ENCODE measurements at places on chromosomes 7 and 10.

DNA sequence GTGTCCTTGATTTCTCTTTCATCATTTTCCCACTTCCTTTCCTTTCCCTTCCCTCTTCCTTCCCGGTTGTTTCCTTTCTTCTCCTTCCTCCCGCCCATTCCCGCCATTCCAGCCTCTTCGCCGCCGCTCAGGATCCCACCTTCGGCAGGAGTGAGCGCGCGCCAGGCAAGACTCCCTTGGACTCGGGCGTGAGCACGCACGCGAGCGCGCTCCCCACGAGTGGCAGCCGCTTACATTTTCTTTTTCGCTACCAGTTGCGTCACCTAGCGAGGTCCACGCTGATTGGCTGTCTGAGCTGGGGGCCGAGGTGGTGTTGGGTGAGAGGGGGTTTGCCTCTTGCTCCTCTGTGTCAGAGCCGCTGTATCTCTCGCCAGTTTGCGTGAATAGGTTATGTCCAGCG, 11.8 kb downstream of the ZAN start:
- no peak for DNase-seq

DNA sequence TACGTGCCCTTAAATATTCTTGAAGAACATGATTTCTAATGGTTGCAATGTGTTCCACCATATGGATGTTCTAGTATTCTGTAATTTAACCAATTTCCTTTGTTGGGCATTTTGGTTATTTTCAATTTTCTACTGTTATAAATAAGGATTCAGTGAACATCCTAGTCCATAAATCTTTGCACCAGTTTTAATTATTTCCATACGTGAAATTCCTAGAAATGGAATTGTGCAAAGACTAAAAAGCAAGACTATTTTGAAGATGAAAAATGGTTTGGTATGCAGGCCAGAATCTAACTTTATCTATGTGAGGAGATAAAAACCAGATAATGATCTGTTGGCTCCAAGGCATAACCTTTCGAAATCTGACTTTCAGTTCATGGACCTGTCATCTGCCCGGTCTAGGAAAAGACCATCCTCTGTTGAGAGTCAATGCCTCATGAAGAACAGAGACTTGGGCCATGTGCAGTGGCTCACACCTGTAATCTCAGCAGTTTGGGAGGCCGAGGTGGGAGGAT, 633.2 kb upstream of the NRP1 start:
- no peak for DNase-seq

- no peak for DNase-seq
Observed at GRCh38 chr7:101602484-101603241, 26.4 kb downstream of the MYL10 start.

DNA sequence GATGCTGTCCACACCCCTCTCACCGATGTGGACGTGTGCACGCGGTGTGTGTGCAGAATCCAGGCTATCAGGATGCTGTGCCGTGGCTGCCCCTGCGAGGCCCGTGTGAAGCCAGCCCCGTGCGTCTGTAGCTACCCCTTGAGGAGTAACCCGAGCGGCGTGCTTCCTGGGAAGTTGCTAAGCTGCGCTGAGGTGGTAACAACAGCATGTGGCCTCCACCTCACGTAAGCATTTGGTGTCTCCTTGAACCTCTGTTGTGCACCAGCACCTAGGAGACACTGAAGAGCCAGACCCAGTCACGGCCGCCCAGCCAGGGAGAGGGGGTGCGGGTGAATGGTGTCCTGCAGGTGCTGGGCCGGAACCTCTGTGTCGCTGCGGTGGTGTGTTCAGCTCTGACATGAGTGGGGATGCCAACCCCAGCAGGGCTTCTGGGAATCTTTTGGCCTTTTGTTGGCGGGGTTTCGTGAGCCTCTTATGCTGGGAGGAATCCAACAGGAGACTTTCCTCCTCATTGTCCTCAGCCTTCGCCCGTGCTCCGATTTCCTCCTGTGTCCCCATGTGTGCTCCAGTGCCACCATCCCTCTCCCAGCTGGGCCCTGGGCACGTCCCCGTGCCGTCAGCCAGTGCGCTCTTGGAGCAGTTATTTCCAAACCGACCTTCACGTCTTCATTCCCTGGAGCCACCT, 60.4 kb downstream of the DNAJB6 start:
- DNase-seq = no peak

GRCh38 chr7:44217223-44217714, 16.5 kb downstream of the YKT6 start:
- DNase-seq = no peak

GRCh38 chr7:70240873-70241272, 642.6 kb downstream of the AUTS2 start:
- DNase-seq = no peak

DNA sequence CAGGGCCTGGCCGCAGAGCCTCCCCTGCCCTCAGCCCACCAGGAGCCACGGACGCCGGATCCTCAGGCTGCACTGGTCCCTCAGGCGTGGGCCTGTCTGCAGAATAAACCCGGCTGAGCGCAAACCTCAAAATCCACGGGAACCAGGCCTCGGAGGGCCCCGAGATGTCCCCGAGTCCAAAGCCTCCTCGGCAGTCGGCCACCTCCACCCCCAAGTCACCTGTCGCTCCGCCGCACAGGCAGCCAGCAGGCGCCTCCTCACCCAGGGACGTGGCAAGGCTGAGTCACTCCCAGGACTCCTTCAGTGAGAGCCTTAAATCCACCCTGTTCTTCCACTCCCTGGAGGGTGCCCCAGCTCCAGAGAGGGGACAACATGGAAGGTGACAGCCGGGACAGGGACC, 33.2 kb downstream of the STK32C start:
- DNase-seq = no peak

DNA sequence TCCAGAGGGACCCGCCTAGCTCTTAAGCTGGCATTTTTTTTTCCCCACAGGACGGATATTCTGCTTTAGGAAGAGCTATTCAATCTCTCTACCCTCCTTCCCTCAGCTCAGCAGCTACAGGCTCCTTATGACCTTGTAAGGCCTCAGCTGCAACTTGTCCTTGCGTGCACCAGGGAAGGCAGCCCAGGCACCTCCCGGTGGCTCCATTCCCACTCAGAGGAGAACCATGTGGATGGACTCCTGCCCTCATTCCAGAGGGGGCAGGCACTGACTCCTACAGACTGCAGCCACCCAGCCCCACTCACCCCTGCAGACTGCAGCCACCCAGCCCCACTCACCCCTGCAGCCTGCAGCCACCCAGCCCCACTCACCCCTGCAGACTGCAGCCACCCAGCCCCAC, 73.7 kb downstream of the ITIH5 start:
- no peak for DNase-seq

DNA sequence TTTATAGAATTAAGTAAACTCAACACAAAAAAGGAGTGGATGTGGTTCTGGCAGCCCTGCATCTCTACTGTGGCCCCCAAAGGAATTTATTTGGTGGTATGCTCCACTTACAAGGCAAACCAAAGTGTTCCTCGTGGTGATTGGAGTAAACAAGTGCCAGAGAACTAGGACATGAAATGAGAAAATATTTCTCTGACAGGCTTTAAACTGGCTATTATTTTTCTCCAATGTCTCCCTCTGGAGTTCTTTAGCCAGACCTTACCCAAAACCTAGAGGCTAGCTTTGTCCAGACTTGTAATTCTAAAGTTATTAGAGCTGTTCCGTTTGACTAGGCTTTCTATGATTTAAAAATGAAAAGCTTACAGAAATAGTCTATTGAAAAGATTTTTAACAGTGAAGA, 990.1 kb downstream of the CNTNAP2 start:
- no peak for DNase-seq

GRCh38 chr10:1978584-1978983, 241.3 kb upstream of the ADARB2 start:
- no peak for DNase-seq

DNA sequence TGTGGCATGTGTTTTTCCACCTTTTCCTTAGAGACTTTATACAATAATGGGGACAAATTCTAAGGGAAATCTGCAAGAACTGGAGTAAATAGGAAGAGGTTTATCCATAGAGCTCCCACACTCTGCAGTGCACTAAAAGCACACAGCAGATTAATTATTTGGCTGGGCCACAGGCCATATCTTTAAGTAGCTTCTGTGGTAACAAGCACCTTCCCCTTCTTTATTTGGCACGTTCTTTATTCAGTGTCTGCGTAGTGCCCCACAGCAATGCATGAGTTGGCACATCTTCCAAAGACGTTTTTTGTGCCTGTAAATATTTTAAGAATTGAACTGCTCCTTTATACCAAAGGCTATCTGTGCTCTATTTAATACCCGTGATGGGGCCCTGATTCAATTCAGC, 104.9 kb upstream of the MBL2 start:
- DNase-seq = no peak

DNA sequence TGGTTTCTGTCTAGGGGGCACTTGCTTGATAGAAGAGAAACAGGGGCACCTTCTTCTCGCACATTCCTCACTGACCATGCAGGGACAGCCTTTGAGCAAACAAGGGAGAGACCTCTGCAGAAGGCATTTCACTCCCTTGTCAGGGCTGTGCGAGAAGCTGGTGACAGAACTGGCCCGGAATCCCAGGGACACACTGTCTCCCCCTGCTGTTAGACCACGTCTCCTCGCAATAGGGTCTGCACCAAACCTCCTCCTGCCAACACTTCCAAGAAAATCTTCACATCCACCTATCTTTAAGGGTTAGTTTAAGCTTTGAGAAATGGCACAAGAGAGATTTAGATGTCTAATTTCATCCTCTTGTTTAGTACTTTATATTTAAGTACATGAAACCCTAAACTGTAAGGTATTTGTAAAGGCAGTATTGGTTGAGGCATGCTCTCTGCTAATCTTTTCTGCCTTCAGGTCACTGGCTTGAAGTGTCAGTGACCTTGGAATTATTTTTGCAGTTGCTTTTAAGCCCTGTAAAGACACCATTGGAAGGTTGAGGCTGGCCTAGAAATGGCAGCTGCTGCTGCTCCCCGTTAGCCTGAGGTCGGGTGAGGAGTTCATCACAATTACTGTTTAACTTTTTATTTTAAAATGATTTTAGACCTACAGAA, 37.0 kb downstream of the RBM20 start:
- DNase-seq = no peak

DNA sequence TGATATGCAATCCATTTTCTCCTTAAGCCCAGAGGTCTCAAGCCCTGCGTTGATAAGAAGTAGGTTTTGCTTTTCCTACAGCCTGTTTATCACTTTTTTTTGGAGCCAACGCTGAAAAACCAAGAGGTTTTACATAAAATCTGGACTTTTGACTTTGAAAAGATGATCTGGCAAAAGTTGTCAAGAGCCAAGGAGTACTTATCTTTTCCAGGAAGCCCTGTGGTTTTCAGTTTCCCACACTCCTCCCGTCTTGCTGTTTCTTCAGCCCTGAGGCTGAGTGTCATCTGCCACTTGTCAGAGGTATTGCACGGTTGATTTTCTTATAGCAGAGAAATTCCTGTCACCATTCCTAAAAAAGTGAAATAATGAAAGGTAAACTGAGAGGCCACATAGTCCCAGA, 108.7 kb downstream of the TYW1 start:
- DNase-seq = no peak

DNA sequence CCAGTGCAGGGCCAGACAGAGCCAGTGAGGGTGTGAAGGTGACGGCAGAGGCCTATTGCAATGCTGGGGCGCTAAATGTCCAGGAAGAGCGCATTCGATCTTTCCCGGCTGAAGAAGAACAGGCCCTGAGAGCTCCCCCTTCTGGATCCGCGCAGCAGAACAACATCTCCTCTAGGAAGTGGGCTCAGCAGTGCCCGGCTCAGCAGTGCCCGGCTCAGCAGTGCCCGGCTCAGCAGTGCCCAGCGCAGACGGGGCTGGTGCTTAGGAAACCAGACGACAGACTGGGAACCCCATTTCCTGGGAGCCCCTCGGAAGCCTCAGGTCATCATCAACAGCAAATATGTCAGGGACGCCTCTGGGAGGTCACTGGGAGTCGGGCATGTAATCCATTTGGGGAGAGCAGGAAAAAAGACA, 4.7 kb upstream of the NOS3 start:
- DNase-seq = peak; percentile 39

GRCh38 chr10:124185084-124185483, 91.7 kb upstream of the CHST15 start:
- DNase-seq = no peak

DNA sequence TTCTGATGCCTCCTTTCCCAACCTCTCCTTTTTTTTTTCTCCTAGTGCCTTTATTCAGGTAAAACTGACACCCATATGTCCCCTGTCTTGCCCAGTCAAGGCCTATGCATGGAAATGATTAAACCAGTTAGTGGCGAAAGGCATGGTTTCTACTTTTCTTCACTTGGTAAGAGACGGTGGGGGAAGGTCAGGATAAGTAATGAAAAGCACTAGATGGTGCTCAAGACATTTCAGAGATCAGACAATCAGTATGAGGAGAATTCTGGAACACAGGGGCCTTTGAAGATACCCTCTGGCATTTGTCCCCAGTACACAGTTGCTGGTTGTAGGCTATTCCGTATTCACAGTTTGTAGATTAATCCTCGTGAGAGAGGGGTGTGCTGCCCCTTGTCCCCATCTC, 121.2 kb downstream of the RTKN2 start:
- no peak for DNase-seq

DNA sequence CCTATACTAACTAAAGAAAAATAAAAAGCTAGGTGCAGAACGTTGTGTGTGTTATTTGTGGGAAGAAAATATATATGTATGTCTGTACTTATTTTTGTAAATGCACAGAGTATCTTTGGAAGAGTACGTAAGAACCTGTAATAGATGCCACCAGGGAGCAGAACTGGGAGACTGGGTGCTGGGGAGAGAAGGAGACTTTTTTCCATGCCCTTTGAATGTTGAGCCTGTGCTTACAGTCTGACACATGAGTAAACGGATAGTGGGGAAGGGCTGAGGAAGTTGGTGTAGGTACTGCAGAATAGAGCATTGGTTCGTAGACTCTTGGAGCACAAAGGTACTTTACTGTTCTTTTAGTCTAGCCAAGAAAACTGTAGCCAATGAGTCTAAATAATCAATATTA, 1.3 kb upstream of the SCRN1 start:
- DNase-seq = no peak

GRCh38 chr10:61135276-61135721, 191.3 kb upstream of the RHOBTB1 start:
- no peak for DNase-seq

DNA sequence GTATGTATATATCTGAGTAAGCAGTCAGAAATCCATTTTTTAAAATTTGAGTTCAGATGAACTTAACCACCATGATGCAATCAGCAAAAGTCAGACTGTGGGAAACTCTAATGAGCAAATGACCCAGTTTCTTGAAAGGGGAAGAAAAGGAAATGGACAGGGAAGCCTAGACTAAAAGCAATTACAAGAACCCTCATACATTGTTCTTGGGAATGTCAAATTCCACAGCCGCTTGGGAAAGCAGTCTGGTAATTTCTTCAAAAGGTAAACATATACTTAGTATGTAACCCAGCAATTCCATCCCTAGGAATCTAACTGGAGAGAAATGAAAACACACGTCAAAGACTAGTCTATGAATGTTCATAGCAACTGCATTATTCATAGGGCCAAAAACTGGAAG, 16.4 kb upstream of the FOXK1 start:
- no peak for DNase-seq

- no peak for DNase-seq
Observed at GRCh38 chr10:48503293-48503911, 101.5 kb downstream of the ARHGAP22 start.

- no peak for DNase-seq
Observed at GRCh38 chr10:46029461-46030030, 877 bp downstream of the NCOA4 start.

- DNase-seq = no peak
Observed at GRCh38 chr10:29784175-29784773, 149.5 kb upstream of the SVIL start.

All from NCI-H1417 treated with DMSO at 0.1 percent for 48 hours (cell line).